ENCODE measurements at places on chromosomes 3 and 15. TPM values are rescaled to one million over a fixed set of nuclear protein-coding genes. Genes with fewer than 3 reads are reported as not detected.

- H3K27me3 ChIP-seq = peaks cover 9% of the 10 kb centered on the region
- no peak for DNase-seq
- no peak overlapping the region for H3K4me3 ChIP-seq
- no peak overlapping the region for H3K27ac ChIP-seq
- no peaks in the 10 kb centered on the region for H3K4me1 ChIP-seq
- H3K36me3 ChIP-seq = no peaks in the 10 kb centered on the region
Measured at GRCh38 chr15:77737238-77738037, 104.7 kb upstream of the LINGO1 start.

DNA sequence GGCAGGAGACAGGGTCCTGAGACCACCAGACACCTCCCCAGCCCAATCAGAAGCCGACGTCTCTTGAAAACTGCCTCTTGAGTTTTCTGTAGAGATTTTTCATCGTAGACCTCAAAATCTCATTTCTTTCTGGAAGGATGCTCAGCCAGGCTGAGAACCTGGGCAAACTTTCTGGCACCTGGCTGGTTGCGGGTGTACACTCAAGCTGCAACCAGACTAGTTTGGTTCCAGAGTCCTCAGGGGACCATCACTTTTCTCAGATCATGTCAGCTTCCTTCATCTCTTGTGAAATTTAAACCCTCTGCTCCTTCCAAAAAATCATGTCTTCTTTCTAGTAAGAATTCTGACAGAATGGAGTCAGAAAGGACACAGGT is 45.1 kb downstream of the CMTM7 start:
- H3K27ac ChIP-seq = peak overlapping the region; percentile 81
- no peak for DNase-seq
- H3K36me3 ChIP-seq = peaks cover 7% of the 10 kb centered on the region
- H3K27me3 ChIP-seq = no peaks in the 10 kb centered on the region

- no peaks in the 10 kb centered on the region for H3K4me1 ChIP-seq
- H3K27ac ChIP-seq = no peak overlapping the region
- H3K4me3 ChIP-seq = no peak overlapping the region
- peaks cover 11% of the 10 kb centered on the region for H3K27me3 ChIP-seq
- DNase-seq = no peak
- peaks cover 2% of the 10 kb centered on the region for H3K36me3 ChIP-seq
Measured at GRCh38 chr3:106485217-106485616, 616.4 kb upstream of the CBLB start.

- DNase-seq = no peak
- no peak overlapping the region for H3K4me3 ChIP-seq
- peaks cover 24% of the 10 kb centered on the region for H3K36me3 ChIP-seq
- H3K4me1 ChIP-seq = peaks cover 11% of the 10 kb centered on the region
- no peak overlapping the region for H3K27ac ChIP-seq
- no peaks in the 10 kb centered on the region for H3K27me3 ChIP-seq
Measured at GRCh38 chr3:10294030-10294586, 1.4 kb upstream of the GHRL start.

DNA sequence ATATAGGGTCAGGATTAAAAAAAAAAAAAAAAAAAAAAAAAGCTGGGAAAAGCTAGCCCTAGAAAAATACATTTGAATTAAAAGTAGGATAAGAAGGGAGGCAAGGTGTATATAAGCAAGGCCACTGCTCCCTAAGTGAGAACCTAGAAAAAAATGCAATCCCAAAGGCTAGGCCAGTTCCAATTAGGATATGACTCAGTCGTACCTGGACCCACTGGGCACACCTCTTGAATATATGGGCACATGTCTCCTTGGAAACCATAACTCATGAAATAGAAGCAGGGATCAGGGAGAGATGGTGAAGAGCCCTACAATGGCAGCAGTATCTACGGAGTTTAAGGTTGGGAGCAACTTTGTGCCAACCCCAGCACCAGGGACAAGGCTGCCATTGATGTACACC is 314.1 kb upstream of the IL12A start:
- no peak overlapping the region for H3K27ac ChIP-seq
- H3K36me3 ChIP-seq = no peaks in the 10 kb centered on the region
- H3K4me3 ChIP-seq = no peak overlapping the region
- no peak for DNase-seq
- H3K27me3 ChIP-seq = no peaks in the 10 kb centered on the region
- no peaks in the 10 kb centered on the region for H3K4me1 ChIP-seq

DNA sequence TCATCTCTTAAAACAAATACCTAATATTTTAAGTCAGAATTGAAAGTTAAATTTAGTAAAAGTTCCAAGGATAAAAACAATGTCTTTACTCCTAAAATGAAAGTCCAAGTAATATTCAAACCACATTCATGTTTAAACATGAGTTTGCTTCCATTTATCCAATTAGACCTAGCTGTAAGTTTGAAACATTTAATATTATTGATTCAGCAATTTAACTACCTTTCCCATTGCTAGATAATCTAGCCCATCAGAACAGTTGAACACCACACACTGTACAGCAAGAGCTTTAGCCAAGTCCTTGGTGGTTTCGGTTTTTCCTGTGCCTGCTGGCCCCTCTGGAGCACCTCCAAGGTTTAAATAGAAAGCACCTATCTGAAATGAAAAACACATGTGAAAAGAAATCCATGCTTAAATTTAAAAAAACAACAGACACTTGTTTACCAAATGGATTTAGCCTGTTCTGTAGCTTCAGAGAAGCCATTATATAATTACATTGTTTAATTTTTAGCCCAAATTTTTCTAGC is 97.8 kb downstream of the DNAH12 start:
- DNase-seq = no peak
- H3K27ac ChIP-seq = no peak overlapping the region
- no peaks in the 10 kb centered on the region for H3K36me3 ChIP-seq
- no peaks in the 10 kb centered on the region for H3K27me3 ChIP-seq

DNA sequence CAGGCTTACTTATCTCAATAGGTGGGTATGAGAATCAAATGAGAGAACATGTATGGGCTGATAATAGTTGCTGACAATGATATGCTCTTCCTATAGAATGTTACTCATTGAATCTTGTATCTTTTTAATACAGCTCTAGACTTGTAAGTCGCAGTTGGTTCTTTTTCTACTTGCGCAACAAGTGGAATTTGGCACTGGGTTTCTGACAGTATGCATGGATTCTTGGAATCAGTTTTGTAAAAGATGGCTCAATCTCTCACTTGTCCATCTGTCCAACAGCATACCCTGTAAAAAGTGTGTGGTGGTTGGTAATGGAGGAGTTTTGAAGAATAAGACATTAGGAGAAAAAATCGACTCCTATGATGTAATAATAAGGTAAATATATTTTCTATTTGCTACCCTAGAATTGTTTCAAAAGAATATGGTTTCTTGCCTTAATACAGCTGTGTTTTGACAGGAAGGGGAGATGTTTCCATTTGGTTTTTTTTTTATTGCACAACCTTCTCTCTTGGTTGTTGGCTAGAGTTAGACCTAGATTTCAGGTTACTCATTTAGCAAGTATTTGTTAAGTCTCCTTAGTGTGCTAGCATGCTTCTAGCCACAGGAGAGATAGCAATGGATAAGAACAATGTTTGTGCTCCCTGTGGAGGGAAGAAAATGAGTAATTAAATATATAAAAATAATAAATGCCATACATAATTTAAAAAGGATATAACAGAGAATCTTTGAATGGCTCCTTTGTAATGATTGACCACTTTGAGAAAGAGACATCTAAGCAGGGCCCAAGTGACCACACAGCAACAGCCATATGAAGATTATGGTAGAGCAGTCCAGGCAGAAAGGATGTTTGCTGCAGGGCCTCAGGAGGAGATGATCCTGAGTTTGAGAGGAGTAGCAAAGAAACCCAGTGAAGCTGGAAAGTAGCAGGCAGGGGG is 21.8 kb downstream of the ST3GAL6 start:
- no peak overlapping the region for H3K27ac ChIP-seq
- H3K36me3 ChIP-seq = no peaks in the 10 kb centered on the region
- H3K4me3 ChIP-seq = no peak overlapping the region
- H3K4me1 ChIP-seq = no peaks in the 10 kb centered on the region
- peaks cover 10% of the 10 kb centered on the region for H3K27me3 ChIP-seq

GRCh38 chr15:69163141-69163669 is 2.8 kb downstream of the GLCE start:
- H3K4me1 ChIP-seq = peaks cover 18% of the 10 kb centered on the region
- H3K27ac ChIP-seq = no peak overlapping the region
- H3K4me3 ChIP-seq = no peak overlapping the region
- no peak for DNase-seq
- H3K36me3 ChIP-seq = no peaks in the 10 kb centered on the region
- peaks cover 3% of the 10 kb centered on the region for H3K27me3 ChIP-seq

DNA sequence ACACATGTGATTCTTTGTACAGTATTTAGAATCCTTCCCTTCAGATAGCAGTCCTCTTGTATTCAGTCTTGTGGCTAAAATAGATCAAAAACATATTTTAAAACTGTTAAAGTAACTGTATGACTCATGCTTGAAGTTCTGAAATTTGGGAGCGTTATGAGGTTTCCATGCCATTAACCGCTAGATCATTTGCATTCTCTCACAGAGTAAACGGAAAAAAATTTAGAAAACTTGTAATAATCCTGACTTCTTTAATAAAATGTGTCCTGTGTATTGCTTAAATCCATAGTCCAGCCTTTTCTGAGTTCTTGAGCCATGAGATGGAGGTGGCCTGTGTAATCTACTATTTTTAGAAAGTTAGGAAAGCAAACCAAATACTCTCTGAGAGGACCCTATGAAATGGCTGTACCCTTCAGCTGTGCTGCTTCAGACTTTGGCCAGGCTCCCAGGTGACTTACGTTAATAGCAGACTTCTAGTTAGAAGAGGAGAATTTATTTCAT is 33.8 kb downstream of the MBNL1 start:
- peak overlapping the region; percentile 52 for H3K27ac ChIP-seq
- H3K4me1 ChIP-seq = peaks cover 88% of the 10 kb centered on the region
- no peak for DNase-seq
- H3K27me3 ChIP-seq = no peaks in the 10 kb centered on the region
- peaks cover 53% of the 10 kb centered on the region for H3K36me3 ChIP-seq

DNA sequence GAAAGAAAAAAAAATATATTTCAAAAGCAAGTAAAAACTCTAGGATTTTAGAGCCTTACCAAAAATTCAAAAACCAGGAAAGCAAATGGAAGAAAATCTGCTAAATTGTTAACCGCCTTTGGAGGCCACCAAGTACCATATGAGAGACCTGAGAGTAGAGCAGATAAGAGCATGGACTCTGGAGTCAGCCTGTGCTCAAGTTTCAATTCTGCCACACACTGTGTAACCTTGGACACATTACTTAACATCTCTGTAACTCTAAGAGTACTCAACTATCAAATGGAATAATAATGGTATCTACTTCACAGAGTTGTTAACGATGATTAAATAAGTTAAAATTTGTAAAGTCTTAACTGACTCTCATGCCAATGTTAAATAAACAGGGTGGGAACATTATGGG is 12.7 kb downstream of the RBSN start:
- H3K4me1 ChIP-seq = no peaks in the 10 kb centered on the region
- H3K36me3 ChIP-seq = peaks cover 31% of the 10 kb centered on the region
- H3K4me3 ChIP-seq = no peak overlapping the region
- no peaks in the 10 kb centered on the region for H3K27me3 ChIP-seq
- DNase-seq = no peak
- no peak overlapping the region for H3K27ac ChIP-seq

DNA sequence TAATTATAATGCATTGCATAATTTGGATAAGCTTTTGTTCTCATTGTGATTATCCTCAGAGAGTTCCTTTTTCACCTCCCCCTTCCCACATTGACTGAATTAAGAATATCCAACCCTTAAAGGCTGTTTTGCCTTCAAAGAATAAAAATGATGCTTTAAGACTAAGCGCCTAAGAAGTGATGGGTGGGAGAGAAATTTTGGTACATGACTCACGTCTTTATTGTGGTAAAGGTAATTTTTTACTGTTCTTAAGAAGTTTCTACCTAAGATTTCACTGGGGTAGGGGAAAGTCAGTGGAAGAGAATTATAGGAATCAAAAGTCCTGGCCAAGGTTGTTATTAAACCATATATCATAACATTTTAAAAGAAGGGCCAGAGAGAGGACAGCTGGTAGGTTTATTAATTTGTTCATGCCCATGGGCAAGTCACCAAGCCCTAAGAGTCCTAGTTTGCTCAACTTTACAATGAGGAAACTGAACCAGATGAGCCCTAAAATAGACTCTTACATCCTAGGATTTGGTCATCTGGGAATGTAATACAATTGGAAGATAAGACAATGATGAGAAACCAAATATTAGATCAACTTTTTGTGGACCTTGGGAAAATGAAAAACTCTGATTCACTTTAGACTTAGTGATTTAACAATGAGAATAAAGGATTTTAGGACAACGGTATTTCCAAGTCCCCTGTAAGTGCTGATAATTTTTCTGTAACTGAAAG is 101.1 kb upstream of the RASGRP1 start:
- H3K36me3 ChIP-seq = no peaks in the 10 kb centered on the region
- H3K27ac ChIP-seq = peak overlapping the region; percentile 2
- H3K27me3 ChIP-seq = no peaks in the 10 kb centered on the region
- H3K4me1 ChIP-seq = peaks cover 81% of the 10 kb centered on the region
- H3K4me3 ChIP-seq = no peak overlapping the region

DNA sequence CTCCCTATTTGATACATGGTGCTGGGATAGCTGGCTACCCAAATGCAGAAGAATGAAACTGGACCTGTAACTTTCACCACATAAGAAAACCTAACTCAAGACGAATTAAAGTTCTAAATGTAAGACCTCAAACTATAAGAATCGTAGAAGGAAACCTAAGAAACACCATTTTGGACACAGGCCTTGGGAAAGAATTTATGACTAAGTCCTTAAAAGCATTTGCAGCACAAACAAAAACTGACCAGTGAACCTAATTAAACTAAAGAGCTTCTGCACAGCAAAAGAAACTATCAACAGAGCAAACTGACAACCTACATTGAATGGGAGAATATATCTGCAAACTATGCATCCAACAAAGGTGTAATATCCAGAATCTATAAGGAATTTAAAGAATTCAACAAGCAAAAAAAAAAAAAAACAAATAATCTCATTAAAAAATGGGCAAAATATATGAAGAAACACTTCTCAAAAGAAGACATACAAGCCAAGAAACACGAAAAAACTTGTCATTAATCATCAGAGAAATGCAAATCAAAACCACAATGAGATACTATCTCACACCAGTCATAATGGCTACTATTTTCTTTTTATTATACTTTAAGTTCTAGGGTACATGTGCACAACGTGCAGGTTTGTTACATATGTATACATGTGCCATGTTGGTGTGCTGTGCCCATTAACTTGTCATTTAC is 37.0 kb downstream of the HDGFL3 start:
- H3K27ac ChIP-seq = no peak overlapping the region
- peaks cover 4% of the 10 kb centered on the region for H3K36me3 ChIP-seq
- H3K4me3 ChIP-seq = no peak overlapping the region
- H3K27me3 ChIP-seq = peaks cover 13% of the 10 kb centered on the region
- DNase-seq = no peak

NANOGP8 gene
- not detected for total RNA-seq

NR2E3 gene
- not detected for total RNA-seq

CCDC14 gene
- total RNA-seq = 44.8 TPM

CCR3 gene
- not detected for total RNA-seq

PCOLCE2 gene
- total RNA-seq = 0.64 TPM

TNIK gene
- total RNA-seq = 28.8 TPM
